ENCODE measurements at places on chromosomes 12 and 14. TPM values are rescaled to one million over a fixed set of nuclear protein-coding genes. Genes with fewer than 3 reads are reported as not detected.

The TAC3 gene
- not detected for total RNA-seq

The INSM2 gene
- total RNA-seq, result not detected

The CPNE8 gene
- total RNA-seq, result 17.3 TPM

The C12orf56 gene
- total RNA-seq, result 0.19 TPM

The DPY19L2 gene
- total RNA-seq, result 1.9 TPM
